Activated gamma-delta T cell (primary cell): ENCODE measurements at places on chromosomes 7 and 10.

- no peak for DNase-seq
Observed at GRCh38 chr10:89236226-89236797, 15.3 kb downstream of the LIPA start.

DNA sequence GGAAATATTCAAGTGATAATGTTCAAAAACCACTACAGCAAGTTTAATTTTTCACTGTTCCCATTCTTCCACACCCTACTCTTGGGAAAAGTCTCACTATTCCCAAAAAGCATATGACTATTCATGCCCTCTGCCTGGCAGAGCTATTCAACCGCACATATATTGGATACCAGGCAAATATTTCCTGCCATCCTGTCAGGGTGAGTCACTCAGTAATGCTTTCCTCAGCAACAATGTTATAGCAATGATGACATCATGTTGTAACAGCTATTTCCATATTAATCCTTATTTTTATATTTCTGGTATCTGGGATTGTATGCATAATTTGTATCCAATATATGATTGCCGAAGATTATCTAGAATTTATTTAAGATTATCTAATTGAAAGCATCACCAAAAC, 114.0 kb upstream of the PLXDC2 start:
- no peak for DNase-seq

DNA sequence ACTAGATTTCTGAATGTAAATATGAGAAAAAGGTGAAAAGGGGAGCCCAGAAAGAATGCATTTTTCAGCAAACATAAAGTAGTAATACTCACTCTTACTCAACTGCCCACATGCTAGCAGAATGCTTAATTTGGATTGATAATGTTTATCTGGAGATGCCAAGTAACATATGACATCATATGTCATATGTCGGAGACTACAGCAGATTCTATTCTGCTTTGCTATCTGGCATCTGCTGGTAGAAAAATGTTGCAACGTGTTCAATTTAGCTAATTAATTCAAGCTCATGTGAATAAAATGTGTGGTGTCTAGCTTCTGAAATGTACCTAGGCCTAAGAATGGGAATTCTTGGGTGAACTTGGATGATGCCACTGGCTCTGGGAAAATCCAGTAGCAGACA, 4.5 kb downstream of the BBIP1 start:
- no peak for DNase-seq

DNA sequence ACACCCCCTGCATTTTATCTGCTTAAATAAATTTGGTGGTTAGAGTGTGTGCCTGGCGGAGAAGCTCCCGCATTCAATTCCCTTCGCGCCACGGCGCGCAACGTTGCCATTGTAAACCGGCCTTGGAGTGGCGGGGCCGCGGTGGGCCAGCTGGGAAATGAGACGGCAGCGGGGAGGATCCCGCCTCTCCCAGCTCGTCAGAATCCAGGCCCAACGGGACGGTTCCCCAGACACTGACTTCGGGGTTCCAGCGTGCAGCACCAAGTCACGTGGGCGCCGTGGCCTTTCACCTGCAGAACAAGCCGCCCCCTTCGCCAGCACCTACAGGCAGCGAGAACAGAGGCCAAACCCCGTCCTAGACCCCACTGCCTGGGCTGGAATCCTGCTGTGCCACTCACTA, 103.4 kb downstream of the GRID1 start:
- DNase-seq, result no peak

GRCh38 chr7:30170476-30171205, 35.9 kb downstream of the MTURN start:
- no peak for DNase-seq

GRCh38 chr10:97234400-97234799, 48.6 kb upstream of the SLIT1 start:
- no peak for DNase-seq

DNA sequence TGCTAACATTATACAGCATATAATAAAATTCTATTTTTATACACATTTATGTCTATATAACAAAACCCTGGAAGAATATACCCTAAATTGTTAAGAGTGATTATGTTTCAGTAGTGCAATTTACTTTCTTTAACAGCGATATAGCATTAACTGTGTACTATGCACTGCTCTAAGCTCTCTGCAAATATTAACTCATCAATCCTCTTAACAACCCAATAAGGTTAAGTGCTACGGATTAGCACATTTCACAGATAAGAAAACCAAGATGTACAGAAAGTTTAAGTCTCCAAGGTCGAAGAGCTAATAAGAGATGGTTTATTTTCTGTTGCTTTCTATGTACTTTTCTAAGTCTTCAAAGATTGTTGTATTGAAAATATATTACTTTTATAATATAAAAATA, 95.8 kb downstream of the SEMA3C start:
- DNase-seq, result no peak

- DNase-seq, result no peak
Observed at GRCh38 chr10:14945108-14945507, 8.8 kb downstream of the DCLRE1C start.

- DNase-seq, result no peak
Observed at GRCh38 chr10:72875250-72876055, 18.1 kb upstream of the OIT3 start.

GRCh38 chr7:1695800-1696454, 25.9 kb downstream of the ELFN1 start:
- DNase-seq, result no peak

DNA sequence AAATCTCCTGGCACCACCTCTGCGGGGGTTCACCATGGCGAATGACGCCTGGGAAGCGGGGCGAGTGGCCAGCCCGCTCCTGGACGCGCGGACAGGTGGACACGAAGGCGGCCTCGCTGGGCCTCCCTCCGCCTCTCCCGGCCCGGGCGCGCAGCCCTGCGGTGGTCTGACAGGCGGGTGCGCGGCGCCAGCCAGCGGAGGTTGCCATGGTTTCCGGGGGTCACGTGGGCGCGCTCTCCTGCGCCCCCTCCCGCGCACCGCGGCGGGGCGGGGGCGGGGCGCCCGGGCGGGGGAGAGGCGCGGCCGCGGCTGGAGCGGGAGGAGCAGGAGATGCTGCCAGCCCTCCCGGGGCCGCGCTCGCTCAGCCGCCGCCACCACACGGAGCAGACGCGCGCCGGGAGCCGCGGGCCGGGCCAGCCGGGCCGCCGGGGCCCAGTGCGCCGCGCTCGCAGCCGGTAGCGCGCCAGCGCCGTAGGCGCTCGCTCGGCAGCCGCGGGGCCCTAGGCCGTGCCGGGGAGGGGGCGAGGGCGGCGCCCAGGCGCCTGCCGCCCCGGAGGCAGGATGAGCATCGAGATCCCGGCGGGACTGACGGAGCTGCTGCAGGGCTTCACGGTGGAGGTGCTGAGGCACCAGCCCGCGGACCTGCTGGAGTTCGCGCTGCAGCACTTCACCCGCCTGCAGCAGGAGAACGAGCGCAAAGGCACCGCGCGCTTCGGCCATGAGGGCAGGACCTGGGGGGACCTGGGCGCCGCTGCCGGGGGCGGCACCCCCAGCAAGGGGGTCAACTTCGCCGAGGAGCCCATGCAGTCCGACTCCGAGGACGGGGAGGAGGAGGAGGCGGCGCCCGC, at the start of gene PRKAR2B:
PRKAR2B (plus strand) TSS at position 359 of the 848 bp plus-strand sequence; CDS start at position 562, 203 bp downstream.
- peak; percentile 65 for DNase-seq

- DNase-seq, result no peak
Observed at GRCh38 chr10:131896403-131896802, 4.4 kb upstream of the PPP2R2D start.

DNA sequence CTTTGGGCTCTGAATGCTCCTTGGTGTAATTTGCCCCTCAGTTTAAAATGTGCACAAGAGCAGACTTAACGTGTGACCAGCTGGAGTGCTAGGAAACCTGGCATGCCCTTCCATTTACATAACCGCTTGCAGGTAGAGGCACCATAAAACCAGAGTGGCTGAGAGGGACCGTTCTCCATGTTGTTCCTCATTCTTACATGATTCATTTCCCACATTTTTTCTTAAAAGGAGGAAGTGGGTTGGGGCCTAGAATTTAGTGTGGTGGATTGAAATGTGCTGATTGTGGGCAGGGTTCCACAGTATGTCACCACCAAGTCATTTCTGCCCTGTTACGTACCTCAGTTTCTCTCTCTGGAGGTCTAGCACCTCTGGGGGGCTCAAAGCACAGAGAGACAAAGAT, 375.8 kb upstream of the VSTM2A start:
- DNase-seq, result no peak

- no peak for DNase-seq
Observed at GRCh38 chr10:13189961-13190360, 28.6 kb downstream of the MCM10 start.

DNA sequence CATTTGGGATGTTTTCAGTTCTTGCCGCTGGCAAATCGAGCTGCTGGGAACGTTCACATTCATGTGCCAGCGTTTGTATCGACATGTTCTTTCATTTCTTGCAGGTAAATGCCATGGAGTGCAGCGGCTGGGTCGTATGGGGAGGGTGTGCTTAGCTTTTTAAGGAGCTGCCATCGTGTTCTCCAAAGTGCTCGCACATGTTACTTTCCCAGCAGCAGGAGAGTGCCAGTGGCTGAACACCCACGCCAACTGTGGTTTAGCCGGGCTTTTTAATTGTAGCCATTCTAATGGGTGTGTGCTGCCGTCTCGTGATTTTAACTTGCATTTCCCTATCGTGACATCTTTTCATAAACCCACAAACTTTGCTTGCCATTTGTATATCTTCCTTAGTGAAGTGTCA, 11.6 kb upstream of the BNIP3 start:
- no peak for DNase-seq

DNA sequence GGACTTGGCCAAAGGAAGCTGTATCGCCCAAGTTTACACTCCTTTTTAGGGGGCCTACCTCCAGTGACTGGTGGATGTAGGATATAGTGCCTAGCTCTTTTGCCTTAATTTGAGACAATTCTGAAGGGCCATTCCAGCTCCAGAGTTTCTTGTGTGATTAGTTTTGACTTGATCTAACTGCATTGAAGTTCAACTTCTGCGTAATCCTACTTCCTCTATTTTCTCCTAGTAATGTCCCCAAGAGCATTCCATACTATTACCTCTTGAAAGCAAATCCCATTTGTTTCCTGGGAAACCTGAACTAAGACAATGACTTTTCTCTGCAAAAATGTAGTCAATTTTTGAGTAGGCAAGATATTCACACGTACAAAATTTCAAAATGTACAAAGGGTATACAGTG, 4.7 kb upstream of the H2AZ2 start:
- DNase-seq, result no peak

DNA sequence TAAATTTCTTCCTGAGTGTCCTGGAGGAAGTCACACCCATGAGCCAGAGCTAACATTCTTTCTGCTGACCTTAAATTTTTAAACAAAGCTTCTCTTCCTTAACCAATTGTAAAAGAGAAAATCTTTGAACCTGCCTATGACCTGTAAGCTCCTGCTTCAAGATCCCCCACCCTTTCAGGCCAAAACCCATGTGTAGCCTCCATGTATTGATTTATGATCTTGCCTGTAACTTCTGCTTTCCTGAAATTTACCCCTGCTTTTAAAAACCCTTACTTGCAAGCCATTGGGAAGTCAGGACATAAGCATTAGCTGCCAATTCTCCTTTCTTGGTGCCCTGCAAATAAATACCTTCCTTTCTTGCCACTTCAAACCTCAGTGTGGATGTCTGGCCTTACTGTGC, 68.5 kb upstream of the HECTD2 start:
- no peak for DNase-seq

DNA sequence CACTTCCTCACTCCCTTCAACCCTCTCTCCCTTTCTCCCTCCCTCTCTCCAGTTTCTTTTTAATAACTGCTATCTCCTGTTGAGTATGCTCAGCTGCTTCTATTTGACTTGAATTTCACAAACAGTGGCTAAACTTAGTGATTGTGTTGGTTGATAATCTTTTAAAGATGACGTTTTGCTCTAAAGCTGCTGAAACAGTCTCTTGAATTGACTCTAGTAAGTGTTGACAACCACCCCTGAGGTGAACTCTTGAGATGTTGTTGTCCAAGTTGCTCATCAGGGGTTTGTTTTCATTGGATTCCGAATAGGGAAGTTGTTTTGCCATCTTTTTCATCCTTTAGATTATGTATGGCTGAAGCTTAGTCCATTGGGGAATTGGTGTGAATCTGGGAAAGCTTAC, 176.2 kb downstream of the TWIST1 start:
- DNase-seq, result no peak

DNA sequence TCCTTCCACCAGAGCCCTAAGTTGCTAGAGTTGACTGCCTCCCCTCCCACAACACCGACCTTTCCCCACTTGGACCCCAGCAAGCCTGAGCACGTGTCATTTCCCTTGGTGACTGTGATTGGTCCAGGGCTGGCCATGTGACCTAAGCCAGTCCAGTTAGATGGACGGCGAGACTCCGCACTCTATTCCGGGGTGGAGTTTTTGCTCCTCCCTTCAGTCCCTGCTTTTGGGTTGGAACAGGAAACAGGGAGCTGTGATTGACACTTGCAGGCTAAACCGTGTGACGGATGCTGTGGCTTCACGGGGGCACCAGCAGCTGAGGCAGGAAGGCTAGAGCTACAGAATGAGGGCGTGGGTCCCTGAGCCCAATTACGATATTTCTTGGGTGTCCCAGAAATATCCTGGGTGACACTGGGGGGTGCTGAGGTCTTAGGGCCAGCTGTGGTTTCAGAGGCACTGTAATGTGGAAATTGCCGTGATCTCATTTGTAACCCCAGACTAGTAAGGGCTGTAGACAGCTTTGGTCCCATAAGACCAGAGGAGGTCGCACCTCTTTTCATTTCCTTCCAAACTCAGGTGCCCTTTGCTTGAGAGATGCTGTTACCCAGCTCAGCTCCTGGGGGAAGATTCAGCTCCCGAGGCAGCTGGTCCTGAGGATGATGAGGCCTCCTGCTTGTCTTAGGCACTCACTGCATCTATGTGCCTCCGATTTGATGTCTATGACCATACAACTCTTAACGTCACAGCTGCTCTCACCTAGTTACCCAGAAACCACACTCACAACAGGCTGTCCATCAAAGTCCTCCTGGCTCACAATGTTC, 102.7 kb upstream of the NPTX2 start:
- DNase-seq, result peak; percentile 25

DNA sequence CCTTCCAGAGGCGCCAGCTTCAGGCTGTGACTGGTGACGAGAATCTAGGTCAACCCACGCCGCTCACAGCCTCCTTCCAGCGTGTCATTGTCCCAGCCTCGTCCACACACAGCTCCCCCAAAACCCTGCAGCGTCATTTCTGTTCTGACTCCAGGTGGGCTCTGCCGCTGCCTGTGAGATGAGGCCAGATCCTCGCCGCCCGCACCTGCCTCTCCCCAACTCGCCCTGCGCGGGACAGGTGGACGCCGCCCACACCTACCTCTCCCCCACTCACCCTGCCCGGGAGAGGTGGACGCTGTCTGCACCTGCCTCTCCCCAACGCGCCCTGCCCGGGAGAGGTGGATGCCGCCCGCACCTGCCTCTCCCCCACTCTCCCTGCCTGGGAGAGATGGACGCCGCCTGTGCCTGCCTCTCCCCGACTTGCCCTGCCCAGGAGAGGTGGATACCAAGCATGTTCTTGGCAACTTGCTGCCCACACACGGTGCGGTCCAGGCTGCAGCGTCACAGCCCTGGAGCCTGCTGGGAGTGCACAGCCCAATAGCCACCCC, 32.0 kb upstream of the CFAP46 start:
- DNase-seq, result no peak

GRCh38 chr10:51590818-51591217, 108.6 kb downstream of the CSTF2T start:
- DNase-seq, result no peak

- DNase-seq, result no peak
Observed at GRCh38 chr10:127338399-127339110, 142.2 kb upstream of the INSYN2A start.

GRCh38 chr7:155295511-155295910, 2.2 kb upstream of the INSIG1 start:
- no peak for DNase-seq

- DNase-seq, result peak; percentile 76
Observed at GRCh38 chr10:91163269-91163868, 57.1 kb upstream of the PCGF5 start.
